ENCODE measurements at places on chromosomes 7 and 10.
A peak's percentile ranks its signal among the peaks of the same experiment; 100 is the strongest.

DNA sequence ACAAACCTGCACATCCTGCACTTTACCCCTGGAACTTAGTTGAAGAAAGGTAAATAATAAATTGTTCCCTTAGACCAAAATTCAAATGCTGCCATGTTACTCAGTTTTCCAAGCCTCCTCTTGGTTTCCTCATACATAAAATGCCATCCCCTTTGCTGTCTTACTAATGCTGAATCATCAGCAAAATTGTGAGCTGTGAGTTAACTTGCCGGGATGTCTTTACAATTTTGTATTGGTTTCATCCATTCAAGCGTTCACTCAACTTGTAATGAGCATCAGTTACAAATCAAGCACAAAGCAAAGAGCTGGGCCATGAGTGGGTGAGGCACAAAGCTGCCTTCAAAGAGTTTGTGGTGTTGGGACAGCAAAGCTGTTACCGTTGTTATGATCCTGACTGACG lies 395.8 kb upstream of the ZMIZ1 start:
- no peak for DNase-seq

DNA sequence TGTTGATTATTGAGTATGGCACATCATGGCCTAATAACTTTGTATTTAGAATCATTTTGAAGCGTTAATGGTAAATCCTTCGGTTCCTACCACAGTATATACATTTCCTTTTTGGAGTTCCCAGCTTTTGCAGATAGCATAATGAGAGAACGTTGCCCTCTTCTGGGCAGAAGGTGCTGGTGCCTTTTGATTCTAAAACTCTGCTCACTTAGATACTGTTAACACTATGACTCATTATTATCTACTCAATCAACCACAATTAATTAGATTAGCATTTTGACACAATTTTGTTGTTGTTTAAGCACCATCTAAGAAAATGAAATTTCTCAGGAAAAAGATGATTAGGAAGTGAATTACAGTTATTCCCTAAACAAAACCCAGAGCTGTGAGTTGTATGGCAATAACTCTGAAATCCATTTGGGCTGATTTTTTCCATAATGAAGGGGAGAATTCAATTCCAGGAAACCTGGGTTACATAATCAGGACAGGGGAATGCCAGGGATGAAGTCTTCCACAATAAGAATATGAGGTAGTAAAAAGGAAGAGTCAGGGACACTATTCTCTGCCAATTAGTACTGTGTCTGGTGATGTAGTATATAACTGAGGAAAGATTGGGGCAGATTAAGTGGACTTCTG lies 11.5 kb upstream of the DLD start:
- DNase-seq = no peak

DNA sequence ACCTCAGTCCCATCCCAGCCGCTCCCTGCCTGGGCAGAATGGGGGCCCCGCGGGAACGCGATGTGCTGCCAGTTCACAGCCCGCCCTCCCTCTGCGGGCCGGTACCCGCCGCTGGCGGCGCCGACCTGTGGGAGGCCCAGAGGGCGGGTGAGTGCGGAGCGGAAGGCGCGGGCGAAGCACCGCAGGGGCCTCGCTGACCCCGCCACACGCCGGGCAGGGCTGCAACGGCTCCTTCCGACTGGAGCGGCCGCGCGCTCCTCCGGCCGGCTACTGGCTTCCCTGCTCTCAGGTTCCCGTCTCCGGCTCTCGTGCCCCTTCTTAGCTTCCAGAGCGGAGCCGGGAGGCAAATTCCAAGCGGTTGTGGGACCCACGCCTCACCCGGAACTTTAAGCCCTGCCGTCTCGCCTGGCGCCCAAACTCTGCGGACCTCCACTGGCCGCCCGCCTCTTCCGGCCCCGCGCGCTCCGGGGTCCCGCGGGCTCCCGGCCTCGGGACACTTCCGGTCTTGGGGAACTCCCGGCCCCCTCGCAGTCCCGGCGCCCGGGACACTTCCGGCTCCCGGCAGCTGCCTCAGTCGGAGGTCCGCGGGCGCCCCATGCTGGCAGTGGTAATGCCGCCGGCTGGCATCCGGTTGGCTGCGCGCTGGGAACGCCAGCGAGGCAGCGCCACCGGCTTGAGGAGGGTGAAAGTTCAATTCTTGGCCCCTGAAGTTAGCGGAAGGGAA lies at the start of gene CYREN:
TSS of gene CYREN (minus strand) at position 434 of the 724 bp plus-strand sequence. CDS start 1,785 bp downstream, outside the sequence.
- DNase-seq = peak; percentile 87

DNA sequence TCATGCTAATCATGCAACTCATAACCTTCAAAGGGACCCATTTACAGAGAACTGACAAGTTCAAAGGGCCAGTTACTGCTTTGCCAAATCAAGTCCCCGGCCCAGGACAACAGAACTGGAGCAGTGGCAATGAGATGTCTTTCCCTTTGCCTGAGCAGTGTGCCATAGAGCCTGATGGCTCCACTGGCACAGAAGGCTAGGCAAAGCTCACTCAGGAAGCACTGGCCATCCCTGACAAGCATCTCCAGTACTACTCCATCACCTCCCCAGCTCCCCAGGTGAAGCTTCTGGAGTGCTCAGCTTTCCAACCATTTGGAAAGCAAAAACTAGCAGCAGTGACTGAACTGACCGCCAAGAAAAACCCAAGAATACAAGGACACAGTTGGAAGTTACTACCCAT lies 108.3 kb downstream of the SGMS1 start:
- no peak for DNase-seq

GRCh38 chr7:37815671-37816371 lies 32.6 kb upstream of the NME8 start:
- DNase-seq = no peak

- DNase-seq = no peak
Measured at GRCh38 chr7:97418312-97418711, 300.8 kb downstream of the SDHAF3 start.

GRCh38 chr10:102242118-102242485 lies 790 bp upstream of the PITX3 start:
- DNase-seq = no peak

DNA sequence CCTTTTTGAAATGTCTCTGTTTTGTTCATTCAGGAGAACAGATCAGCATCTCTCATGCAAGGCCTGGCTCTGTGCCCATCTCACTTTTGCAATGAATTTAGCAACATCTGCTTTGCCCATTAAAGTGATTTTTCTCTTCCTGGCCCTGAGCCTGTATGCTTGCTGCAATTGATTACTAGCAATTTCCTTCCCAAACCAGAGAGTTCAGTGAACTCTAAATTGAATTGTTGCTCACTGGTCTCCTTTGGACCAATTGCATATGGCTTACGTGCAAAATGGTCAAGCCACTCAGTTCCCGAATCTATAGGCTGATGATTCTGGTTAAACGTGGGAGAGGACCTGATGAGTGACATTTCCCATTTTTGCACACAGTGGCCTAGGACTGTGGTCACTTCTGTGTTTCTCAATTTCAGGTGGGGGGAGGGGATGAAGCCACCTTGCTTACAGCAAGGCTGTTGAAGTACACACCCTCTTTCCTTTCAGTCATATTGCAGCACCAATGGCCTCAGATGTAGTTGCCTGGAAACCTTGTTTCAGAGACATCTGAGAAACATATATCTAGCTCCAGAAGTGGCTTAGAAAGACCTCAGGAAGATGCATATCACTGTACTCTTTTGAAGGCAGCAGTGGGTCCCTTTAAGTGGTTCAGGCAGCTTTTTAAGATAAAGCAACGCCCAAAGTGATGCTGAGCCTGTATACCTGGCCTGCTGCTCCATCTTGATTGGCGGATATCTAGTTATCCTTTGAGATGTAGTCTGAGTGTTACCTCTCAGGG lies 201.4 kb downstream of the PTEN start:
- no peak for DNase-seq

- DNase-seq = no peak
Measured at GRCh38 chr10:13784067-13784466, 197.3 kb downstream of the PRPF18 start.

DNA sequence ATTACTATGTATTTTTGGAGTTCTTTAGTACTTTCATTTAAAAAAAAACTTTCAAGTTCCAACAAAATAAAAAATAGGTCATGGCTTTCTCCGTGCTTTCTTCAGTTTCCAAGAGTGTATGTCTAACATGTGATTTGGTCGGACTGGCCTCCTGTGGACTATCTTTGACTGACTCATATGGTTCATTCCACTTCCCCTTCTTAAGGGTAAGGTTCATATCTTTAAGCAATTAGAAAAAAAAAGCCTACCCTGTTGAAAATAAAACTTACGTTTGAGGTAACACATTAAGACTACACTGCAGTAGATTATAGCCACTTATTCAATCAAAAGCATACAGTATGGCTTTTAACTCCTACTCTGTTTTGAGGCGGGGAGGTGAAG lies 112.8 kb upstream of the AHR start:
- DNase-seq = no peak

DNA sequence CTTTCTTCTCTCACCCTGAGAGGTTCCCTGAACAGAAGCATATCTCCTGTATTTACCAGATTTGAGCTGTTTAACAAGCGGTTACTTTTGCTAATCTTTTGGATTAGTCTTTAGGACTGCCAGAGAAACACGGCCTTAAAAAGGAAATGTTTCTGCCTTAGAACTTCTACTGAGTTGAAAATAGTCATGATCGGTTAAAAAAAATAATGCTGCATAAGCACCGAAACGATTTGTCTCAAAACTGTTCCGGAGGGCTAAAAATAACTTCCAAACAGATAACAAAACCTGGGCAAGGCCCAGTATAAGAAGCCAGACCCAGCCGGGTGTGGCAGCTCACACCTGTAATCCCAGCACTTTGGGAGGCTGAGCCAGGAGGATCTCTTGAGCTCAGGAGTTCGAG lies 43.3 kb upstream of the CYTH3 start:
- no peak for DNase-seq

DNA sequence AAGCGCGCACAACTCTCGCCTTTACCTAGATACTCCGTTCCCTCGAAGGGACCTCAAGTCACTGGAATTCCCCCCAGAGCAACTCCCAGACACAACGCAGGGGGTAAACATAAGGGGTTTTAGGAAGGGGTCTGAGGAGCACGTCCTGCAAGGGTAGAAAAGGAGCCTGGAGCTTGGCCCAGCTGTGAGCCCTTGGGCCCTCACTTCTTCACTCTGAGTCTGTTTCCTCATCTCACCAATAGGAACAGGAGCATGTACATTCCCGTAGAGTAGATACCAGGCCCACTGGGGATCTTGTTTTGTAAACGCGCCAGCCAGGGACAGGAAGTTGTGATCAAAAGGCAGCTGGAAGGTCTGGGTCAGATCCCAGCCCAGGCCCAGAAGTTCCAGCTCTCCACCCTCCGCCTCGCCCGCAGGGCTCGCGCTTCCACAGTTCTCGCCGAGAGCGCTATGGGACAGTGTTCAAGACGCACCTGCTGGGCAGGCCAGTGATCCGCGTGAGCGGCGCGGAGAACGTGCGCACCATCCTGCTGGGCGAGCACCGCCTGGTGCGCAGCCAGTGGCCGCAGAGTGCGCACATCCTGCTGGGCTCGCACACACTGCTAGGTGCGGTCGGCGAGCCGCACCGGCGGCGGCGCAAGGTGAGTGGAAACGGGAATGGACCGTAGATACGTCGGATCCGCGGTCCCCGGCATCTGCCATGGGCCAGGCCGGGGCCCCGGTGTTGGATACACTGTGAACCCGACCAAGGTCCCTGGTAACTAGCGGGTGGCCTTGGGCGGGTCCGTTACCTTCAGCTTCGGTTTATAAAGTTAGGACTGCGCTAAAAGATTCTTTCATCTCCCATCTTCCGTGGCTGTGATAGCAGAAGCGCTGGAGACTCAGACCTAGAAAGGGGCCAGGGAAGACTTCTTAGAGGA lies 1.3 kb downstream of the CYP26C1 start:
- no peak for DNase-seq

GRCh38 chr10:77787440-77787839 lies 139.1 kb downstream of the DLG5 start:
- no peak for DNase-seq

GRCh38 chr7:34995757-34996156 lies 41.5 kb downstream of the DPY19L1 start:
- no peak for DNase-seq

DNA sequence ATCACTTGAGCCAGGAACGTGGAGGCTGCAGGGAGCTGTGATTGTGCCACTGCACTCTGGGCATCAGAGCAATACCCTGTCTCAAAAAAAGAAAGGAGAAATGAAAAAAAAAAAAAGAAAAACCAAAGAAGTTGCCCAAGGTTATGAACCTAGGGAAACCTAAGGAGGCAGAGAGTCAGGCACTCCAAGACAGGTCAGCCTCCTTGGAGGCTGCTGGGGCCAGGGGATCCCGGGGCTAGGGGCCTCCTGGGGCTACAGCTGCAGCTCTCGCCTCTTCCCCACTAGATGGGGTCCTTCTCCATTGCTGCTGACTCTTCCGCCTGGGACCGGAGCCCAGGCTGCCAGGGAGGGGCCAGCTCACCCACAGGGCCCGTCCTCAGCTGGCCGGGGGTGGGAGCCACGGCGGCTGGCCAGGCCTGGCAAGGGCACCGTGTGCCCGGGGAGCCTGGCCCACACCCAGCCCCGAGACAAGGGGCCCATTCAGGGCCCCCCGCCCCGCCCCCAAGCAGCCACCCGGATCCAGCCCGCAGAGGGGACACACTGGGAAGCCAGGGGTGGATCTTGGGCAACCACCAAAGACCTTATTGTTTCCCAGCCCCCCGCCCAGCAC lies 1.7 kb upstream of the SPACDR start:
- no peak for DNase-seq

DNA sequence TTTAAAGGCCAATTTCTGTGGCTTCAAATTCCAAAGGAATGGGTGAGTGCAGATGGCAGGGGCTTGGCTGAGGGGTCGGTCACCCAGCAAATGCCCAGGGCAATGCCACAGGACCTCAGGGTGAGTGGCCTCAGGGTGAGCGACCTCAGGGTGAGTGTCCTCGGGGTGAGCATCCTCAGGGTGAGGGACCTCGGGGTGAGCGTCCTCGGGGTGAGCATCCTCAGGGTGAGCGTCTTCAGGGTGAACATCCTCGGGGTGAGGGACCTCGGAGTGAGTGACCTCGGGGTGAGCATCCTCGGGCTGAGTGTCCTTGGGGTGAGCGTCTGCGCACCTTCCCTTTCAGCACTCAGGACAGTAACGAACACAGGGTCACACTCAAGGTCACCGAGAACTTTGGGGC lies 59.2 kb downstream of the ADARB2 start:
- DNase-seq = no peak

GRCh38 chr10:78366663-78367411 lies 333.2 kb downstream of the RPS24 start:
- DNase-seq = no peak

DNA sequence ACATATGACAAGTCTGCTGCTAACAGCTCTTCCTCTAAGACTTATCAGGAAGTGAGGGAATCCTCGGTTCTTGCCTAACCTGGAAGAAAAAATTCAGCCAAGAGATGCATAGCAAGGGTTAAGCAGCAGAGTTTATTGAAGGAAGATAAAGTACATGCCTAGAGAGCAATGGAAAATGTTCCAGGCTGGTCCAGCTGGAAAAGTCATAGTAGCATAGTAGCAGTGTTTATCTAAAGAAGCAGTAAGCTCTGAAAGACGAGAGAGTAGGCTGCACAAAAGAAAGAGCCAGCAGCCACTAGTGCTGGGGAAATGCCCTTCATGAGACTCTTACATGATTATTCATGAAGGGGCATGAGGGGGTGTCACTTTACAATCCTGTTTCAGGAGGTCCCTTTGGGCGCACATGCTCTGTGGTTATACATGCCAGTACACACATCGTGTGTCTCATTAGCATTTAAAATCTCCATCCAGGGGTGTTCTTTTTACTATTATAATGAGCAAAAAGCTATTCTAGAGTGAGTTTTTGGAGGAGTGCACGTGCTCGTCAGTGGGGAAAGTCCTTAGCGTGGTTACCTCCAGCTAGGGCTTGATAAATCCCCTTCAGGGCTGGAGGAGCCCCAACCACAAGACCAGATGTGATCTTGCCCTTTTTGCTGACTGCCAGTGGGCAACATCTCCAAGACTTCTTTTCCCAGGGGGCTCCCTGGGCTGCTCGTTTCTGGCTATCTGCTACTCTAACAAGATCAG lies 716.1 kb downstream of the PARD3 start:
- DNase-seq = no peak
